ENCODE measurements at places on chromosomes 12 and 14. TPM values are rescaled to one million over a fixed set of nuclear protein-coding genes. Genes with fewer than 3 reads are reported as not detected.

Gene GOLGA5
- 29.7 TPM for total RNA-seq

Gene CAPZA3
- total RNA-seq: 0.36 TPM

DNA sequence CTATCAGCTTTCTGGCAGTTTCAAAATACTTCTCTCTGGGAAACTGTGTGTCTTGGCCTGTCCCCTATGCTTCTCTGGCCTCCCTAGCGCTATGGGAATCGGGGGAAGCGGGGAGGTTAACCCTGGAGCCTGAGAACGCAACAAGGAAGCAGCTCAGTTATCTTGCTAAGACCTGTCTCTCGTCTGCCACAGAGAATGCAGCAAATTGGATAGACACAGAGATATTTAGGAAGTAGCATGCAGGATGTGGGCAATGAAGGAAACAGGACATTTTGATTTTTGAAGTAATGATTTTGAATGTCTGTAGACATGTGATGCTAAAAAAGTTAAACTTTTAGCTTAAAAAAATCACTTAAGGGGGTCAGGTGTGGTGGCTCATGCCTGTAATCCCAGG is 6.6 kb upstream of the CALCOCO1 start:
- no peak for DNase-seq
- no peak overlapping the region for H3K4me3 ChIP-seq
- no peak overlapping the region for H3K27ac ChIP-seq

DNA sequence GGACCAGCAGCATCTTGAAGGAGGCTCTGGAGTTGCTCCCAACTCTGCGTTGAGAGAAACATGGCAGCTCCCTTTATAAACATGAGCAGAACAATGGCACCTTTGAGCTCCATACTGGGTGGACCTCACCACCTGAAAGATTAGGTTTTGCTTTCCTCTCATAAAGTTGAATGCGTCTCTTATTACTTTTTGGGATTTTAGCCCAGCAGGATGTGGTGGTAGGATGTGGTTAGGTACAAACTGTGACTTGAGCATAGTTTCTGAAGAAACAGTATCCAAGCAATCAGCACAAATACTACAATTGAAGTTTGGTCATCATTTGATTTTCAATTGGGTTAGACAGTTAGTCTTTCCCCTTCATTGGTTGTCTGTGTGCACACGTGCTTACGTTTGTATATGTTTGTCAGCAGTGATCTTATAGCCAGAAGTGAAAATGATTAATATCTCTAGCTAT is at the start of gene PRR4:
PRR4 (minus strand) TSS at position 51 of the 454 bp plus-strand sequence; CDS start at position 13, 38 bp downstream.
- H3K4me1 ChIP-seq: no peaks in the 10 kb centered on the region
- H3K4me3 ChIP-seq: no peak within 1 kb of the TSS
- H3K27ac ChIP-seq: no peak within 1 kb of the TSS
- H3K36me3 ChIP-seq: peaks cover 17% of the 10 kb centered on the region

DNA sequence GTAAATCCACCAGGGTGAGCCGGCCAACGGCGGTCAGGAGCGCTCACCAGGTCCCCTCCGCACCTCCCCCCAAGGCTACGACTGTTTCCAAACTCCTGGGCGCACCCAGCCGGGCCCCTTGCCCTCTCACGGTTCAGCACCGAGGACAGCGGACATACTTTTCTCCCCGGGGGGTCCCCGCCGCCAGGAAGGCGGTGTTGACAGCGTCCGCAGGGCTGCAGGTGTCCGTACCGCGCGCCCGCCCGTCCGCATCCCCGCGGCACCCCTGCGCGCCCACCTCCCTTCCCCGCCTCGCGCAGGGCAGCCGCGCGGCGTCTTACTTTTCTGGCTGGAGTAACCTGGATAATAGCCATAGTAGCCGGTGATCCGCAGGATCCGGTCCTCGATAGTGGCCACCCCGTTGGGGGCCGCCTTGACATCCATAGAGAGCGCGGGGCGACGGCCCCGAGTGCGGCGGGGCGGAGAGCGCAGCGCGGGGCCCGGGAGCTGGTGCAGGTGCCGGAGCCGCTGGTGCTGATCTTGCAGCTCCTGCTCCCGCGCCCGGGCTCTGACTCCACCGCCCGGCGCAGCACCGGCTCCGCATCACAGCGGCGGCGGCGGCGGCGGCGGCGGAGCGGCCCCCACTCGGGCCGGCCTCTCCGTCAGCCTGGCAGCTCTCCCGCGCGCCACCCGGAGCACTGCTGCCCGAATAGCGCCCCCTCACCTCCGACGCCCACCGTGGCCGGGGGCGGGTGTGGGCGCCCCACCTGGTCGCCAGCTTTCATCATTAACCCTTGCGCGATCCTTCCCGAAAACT is at the start of gene SLC35F4:
SLC35F4 (minus strand) TSS at position 690 of the 796 bp plus-strand sequence.
- peak within 1 kb of the TSS; percentile 65 for H3K4me3 ChIP-seq
- peaks cover 37% of the 10 kb centered on the region for H3K27me3 ChIP-seq
- no peaks in the 10 kb centered on the region for H3K36me3 ChIP-seq
- peaks cover 12% of the 10 kb centered on the region for H3K4me1 ChIP-seq
- DNase-seq: peak; percentile 75
- no peak within 1 kb of the TSS for H3K27ac ChIP-seq

DNA sequence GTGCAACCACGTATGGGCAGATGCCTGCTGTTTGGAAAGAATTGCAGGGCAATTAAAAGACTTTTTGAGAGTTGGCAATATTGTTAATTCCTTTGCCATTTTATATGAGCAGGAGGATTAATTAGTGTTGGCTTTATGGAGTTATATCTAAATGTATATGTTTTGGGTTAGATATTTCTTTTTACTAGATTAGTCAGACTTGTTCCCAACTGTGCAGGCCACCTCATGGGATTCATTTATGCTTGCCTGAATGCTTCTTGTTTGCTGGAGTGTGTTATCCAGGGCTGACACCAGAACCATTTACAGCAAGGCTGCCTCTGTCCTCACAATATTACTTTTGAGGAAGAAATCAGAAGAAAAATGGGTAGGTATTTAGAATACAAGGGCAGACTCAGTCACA is 192.5 kb downstream of the KTN1 start:
- H3K27me3 ChIP-seq: no peaks in the 10 kb centered on the region
- no peak overlapping the region for H3K27ac ChIP-seq
- no peaks in the 10 kb centered on the region for H3K36me3 ChIP-seq
- DNase-seq: no peak
- H3K4me3 ChIP-seq: no peak overlapping the region

Gene DAO
- total RNA-seq: not detected

Gene GUCY2C
- total RNA-seq: 1.2 TPM

DNA sequence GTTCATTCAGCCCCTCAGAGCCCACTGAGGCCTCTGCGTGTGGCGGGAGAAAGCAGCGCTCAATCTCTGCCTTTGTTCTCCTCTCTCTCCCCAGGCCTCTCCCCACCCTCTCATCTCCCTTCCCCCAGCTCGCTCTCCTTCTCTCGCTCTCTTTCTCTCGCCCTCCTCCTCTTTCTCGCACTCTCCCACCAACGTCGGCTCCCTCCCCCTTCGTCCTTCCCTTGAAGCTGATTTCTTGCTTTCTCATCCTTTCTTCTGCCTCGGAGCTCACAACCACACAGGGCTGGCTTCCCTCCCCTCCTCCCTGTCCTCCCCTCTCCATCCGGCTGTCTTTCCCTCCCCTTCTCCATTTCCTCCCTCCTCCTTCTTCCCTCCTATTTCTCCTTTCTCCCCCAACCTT is 96.4 kb downstream of the LRRC74A start:
- peaks cover 48% of the 10 kb centered on the region for H3K4me1 ChIP-seq
- no peaks in the 10 kb centered on the region for H3K36me3 ChIP-seq
- H3K27me3 ChIP-seq: no peaks in the 10 kb centered on the region
- DNase-seq: no peak
- peak overlapping the region; percentile 43 for H3K27ac ChIP-seq

DNA sequence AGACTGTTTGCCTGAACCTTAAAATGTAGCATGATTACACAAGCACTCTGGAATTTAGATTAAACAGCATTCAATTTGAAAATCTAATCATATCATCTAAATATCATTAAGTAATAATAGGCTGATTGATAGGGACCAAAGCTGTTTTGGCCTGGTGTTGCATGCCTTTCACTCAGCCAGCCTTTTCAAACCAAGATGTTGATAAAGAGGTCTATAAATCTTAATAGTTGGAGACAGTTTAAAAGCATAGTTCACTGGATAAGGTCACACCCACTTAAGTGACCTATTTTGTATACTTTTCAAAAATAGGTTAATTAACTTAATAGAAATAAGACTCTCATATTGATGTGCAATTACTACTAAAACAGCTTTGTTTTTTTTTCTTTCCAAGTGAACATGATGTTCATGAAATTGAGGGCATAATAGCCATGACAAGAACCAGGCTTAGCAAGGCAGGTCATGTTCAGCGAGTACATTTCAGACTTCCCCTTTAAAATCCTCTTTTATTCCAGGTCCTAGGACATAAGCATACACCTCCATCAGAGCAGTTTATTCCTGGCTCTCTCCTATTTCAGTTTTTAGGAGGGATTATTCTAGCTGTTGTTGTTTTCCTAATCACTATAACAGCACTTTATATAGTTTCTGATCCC is 349.0 kb downstream of the RAD51B start:
- peaks cover 74% of the 10 kb centered on the region for H3K4me1 ChIP-seq
- peak overlapping the region; percentile 82 for H3K27ac ChIP-seq
- no peak overlapping the region for H3K4me3 ChIP-seq
- H3K27me3 ChIP-seq: no peaks in the 10 kb centered on the region
- DNase-seq: no peak
- H3K36me3 ChIP-seq: no peaks in the 10 kb centered on the region

Gene HCAR1
- total RNA-seq: 0.62 TPM

Gene HEBP1
- 109 TPM for total RNA-seq

Gene TAS2R30
- total RNA-seq: 5.6 TPM

GRCh38 chr12:126286203-126286602 is 1221.0 kb downstream of the AACS start:
- no peaks in the 10 kb centered on the region for H3K36me3 ChIP-seq
- no peak overlapping the region for H3K27ac ChIP-seq
- peaks cover 6% of the 10 kb centered on the region for H3K4me1 ChIP-seq
- H3K4me3 ChIP-seq: no peak overlapping the region
- DNase-seq: no peak

GRCh38 chr12:122081083-122081696 is 2.6 kb downstream of the MLXIP start:
- peaks cover 16% of the 10 kb centered on the region for H3K36me3 ChIP-seq
- no peak overlapping the region for H3K27ac ChIP-seq
- peaks cover 29% of the 10 kb centered on the region for H3K4me1 ChIP-seq
- DNase-seq: no peak
- peak overlapping the region; percentile 27 for H3K4me3 ChIP-seq

DNA sequence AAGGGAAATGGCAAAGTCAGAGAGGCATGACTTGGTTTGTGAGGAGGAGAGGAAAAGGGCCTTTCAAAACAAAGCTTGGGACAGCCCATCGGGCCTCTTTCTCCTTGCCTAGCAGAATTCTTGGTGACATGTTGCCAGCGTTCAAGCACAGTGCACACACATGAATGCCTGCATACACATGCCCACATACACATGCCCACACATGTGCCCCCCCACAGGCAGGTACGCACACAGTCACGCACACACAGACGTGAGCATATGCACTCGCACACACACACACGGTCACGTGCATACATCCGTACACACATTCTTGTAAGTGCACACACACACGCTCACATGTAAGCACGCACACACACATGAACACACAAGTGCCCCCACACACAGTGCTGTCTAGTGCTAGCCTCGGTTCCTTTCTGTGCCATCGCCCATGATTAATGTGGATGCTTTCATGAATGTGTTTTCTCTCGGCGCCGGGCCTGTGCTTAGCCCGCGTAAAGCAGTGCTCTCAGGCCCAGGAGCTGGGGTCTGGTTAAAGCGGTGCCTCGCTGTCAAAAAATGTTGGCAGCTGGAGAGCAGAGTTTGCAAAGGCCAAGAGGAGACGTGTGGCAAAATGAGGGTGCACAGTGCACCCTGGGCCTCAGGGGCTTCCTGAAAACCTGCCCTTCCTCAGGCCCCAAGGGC is 328.8 kb upstream of the DIO3 start:
- no peaks in the 10 kb centered on the region for H3K36me3 ChIP-seq
- no peaks in the 10 kb centered on the region for H3K27me3 ChIP-seq
- DNase-seq: no peak
- H3K4me3 ChIP-seq: no peak overlapping the region

DNA sequence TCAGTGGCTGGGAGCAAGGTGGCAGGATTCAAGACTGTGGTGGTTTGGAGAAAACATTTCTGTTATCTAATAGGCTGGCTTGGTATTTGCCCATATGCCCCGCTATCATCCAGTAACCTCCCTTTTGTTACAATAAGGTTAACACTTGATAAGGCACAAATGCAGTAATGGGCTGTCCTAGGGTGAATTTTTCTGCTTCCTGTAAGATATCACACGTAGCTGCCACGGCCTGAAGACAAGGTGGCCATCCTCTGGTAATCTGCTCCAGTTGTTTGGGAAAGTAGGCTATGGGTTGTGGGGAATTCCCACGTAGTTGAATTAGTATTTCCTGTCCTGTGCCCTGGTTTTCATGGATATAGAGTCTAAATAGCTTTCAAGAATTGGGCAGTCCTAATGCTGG is 23.1 kb downstream of the ANG start:
- no peak for DNase-seq
- H3K27ac ChIP-seq: no peak overlapping the region
- no peaks in the 10 kb centered on the region for H3K27me3 ChIP-seq
- H3K36me3 ChIP-seq: no peaks in the 10 kb centered on the region
- peaks cover 6% of the 10 kb centered on the region for H3K4me1 ChIP-seq

- H3K4me3 ChIP-seq: no peak overlapping the region
- DNase-seq: no peak
- no peaks in the 10 kb centered on the region for H3K36me3 ChIP-seq
- H3K4me1 ChIP-seq: no peaks in the 10 kb centered on the region
- peaks cover 77% of the 10 kb centered on the region for H3K27me3 ChIP-seq
- H3K27ac ChIP-seq: no peak overlapping the region
These were observed 41.2 kb upstream of the FKBP4 start for GRCh38 chr12:2753536-2753935.

DNA sequence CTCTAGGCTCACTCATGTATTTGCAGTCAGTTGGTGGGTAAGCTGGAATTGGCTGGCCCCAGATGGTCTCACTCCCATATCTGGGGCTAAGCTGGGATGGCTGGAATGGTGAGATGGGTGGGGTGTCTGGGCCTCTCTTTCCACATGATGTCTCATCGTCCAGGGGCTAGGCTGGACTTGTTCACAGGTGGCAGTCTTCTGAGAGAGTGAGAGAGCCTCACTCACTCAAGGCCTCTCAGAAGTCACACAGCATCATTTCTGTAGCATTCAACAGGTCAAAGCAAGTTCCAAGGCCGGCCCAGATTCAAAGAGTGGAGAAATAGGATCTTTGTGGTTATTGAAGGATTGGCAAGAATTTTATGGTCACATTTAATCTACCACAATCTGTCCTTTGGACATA is 102.7 kb downstream of the UNC79 start:
- no peak overlapping the region for H3K4me3 ChIP-seq
- H3K36me3 ChIP-seq: no peaks in the 10 kb centered on the region
- peaks cover 3% of the 10 kb centered on the region for H3K27me3 ChIP-seq
- no peaks in the 10 kb centered on the region for H3K4me1 ChIP-seq
- no peak overlapping the region for H3K27ac ChIP-seq

GRCh38 chr12:58757422-58757821 is 162.9 kb downstream of the LRIG3 start:
- no peak overlapping the region for H3K27ac ChIP-seq
- peaks cover 26% of the 10 kb centered on the region for H3K4me1 ChIP-seq
- no peaks in the 10 kb centered on the region for H3K27me3 ChIP-seq
- DNase-seq: no peak
- H3K4me3 ChIP-seq: no peak overlapping the region

Gene OAS3
- 1.1 TPM for total RNA-seq

Gene KLHL33
- total RNA-seq: 0.04 TPM

GRCh38 chr12:70831543-70831942 is 89.0 kb downstream of the PTPRR start:
- no peaks in the 10 kb centered on the region for H3K36me3 ChIP-seq
- no peak for DNase-seq
- peaks cover 9% of the 10 kb centered on the region for H3K4me1 ChIP-seq
- H3K27ac ChIP-seq: no peak overlapping the region

- H3K4me1 ChIP-seq: no peaks in the 10 kb centered on the region
- no peak overlapping the region for H3K27ac ChIP-seq
- no peak for DNase-seq
- no peak overlapping the region for H3K4me3 ChIP-seq
These were observed 44.2 kb downstream of the CCDC175 start for GRCh38 chr14:59532419-59532818.

Data from progenitor cell of endocrine pancreas (in vitro differentiated cells).